ENCODE measurements at places on chromosomes 13 and 19. TPM values are rescaled to one million over a fixed set of nuclear protein-coding genes. Genes with fewer than 3 reads are reported as not detected.

The ZNF850 gene
- 1.6 TPM for total RNA-seq

The DMPK gene
- 23.4 TPM for total RNA-seq

The NOVA2 gene
- 11.8 TPM for total RNA-seq

The PTGIR gene
- 1.8 TPM for total RNA-seq

The CDC42EP5 gene
- total RNA-seq: 177 TPM

The ABCA7 gene
- 11.8 TPM for total RNA-seq

The SIGLEC7 gene
- not detected for total RNA-seq

The CLDN10 gene
- not detected for total RNA-seq

The NR1H2 gene
- 68.7 TPM for total RNA-seq

The FGF22 gene
- 0.35 TPM for total RNA-seq

The TMEM145 gene
- total RNA-seq: not detected

The ZNF528 gene
- total RNA-seq: 25.4 TPM

The IZUMO1 gene
- not detected for total RNA-seq
